Hindlimb muscle (tissue), 1 donor: ENCODE measurements at places on chromosomes 7 and 10. TPM values are rescaled to one million over a fixed set of nuclear protein-coding genes. Genes with fewer than 3 reads are reported as not detected.

- no peak for DNase-seq
Observed at GRCh38 chr10:6271663-6272062, 68.9 kb downstream of the PFKFB3 start.

DNA sequence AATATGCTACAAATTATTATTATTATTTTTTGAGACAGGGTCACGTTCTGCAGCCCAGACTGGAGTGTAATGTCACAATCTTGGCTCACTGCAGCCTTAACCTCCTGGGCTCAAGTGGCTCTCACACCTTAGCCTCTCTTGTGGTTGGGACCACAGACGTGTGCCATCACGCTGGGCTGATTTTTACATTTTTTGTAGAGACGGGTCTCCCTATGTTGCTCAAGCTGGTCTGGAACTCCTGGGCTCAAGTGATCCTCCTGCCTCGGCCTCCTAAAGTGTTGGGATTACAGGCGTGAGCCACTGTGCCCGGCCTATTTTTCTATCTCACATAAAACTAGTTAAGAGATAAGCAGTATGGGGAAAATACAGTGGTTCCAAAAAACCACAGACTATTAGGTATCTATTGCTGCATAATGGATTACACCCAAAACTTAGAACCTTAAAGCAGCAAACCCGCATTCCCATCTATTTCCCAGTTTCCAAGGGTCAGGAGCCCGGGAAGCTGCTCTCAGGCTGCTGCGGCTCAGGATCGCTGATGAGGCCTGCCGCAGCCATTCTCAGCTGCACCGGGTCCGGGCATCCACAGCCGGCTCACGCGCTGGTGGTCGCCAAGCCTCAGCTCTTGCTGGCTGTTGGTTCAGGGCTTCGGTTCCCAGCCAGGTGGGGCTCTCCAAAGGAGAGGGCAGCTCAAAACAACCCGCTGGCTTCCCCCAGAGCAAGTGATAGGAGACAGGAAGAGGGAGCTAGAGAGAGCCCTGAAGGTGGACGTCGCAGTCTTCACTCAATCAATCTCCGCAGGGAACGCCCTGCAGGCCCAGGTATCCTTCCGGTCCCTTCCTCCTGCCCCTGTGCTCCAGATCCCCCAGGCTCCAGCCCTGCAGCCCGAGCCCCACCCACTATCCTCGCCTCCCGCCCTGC, 128.2 kb downstream of the UBE2H start:
- no peak for DNase-seq

GRCh38 chr7:154304740-154305700, 252.8 kb downstream of the DPP6 start:
- DNase-seq: no peak

TRIL gene
- polyA plus RNA-seq: 21.7 TPM

GRCh38 chr10:93554760-93555432, 11.6 kb upstream of the FFAR4 start:
- DNase-seq: peak; percentile 50

DNA sequence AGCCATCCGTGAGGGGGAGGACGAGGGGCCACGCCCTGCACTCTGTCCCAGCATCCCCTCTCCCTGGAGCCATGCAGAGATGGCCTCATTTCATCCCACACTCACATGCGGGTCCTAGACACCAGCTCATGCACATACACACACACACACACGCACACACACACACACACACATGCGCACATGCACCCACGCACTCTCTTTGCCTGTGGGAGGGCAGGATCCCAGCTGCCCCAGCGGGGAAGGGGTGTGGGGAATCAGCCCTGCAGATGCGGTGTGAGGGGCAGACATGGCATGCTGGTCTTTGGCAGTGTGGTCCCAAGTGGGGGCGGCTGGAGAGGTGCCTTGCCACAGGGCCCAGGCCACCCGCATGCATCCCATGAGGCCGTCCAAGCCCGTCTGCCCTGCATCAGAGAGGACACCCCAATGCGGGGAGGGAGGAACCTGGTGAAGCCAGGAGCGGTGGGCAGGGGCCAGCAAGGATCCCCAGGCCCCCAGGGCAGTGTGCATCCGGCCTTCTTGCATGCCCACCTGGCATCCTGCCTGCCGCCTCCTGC, 68.1 kb downstream of the LHPP start:
- no peak for DNase-seq
